ENCODE measurements at places on chromosomes 7 and 10. TPM values are rescaled to one million over a fixed set of nuclear protein-coding genes. Genes with fewer than 3 reads are reported as not detected.

DNA sequence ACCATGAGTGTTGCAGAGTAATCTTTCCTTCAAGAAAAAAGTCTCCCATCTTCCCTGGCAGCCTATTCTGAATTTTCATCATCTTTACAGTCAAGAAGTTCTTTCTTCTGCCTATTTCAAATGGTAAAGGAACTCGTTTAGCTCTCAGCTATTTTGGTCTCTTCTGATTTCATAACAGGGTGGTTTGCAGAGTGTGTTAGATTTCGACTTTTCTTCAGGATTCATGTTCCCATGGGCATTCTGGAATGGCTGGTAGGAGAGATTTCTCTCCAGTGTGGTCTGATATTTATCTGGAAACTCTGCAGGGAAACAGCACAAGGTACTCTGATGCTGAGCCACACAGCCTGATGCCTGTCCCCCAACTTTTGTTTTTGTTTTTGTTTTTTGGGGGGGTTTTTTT, 111.1 kb upstream of the FAM171A1 start:
- no peak for DNase-seq

DNA sequence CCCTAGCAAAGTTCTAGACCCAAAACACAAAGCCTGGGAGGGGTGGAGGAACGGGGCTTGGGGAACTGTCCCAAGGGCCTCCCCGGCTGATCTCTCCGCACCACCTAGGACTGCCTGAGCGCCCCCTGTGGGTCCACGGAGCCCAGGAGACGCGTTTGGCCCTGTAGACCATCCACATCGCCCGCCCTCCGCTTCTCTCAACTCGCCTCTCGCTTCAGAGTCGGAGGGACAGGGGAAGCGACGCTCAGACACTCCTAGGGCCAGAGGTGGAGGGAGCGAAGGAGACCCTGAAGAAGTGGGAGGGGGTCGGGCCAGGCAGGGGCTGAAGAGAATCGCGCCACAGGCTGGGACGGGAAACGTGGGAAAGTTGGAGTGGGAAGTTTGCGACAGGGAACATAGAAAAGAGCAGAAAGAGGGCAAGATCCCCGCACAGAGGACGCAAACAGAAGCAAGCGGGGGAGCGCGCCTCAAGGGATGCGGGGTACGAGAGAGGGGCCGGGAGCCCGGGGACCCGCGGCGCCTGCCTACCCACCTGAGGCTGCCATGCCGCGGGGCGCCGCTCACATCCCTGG, 378 bp downstream of the PIK3AP1 start:
- DNase-seq, result no peak

GRCh38 chr10:114753126-114753525, 68.5 kb upstream of the FHIP2A start:
- peak; percentile 79 for DNase-seq

Gene CHRM2
- total RNA-seq, result 7.9 TPM

Gene FAM25A
- not detected for total RNA-seq
